ENCODE measurements at places on chromosomes 7 and 10. TPM values are rescaled to one million over a fixed set of nuclear protein-coding genes. Genes with fewer than 3 reads are reported as not detected.

The ABI1 gene
- 34.8 TPM for total RNA-seq

The ACTL6B gene
- not detected for total RNA-seq

The MSMB gene
- total RNA-seq, result not detected

The CDC14C gene
- total RNA-seq, result not detected

The TMEM178B gene
- 0.02 TPM for total RNA-seq

The SFTPA1 gene
- total RNA-seq, result 6.5 TPM

The SEMA3A gene
- 14.2 TPM for total RNA-seq

The GDI2 gene
- total RNA-seq, result 144 TPM

The EIF4EBP2 gene
- total RNA-seq, result 36.7 TPM

The LLCFC1 gene
- not detected for total RNA-seq

The CTNNA3 gene
- total RNA-seq, result 0.32 TPM

The BAG3 gene
- total RNA-seq, result 57.0 TPM

The AKR1C2 gene
- total RNA-seq, result 0.25 TPM

The SLC18A2 gene
- not detected for total RNA-seq

DNA sequence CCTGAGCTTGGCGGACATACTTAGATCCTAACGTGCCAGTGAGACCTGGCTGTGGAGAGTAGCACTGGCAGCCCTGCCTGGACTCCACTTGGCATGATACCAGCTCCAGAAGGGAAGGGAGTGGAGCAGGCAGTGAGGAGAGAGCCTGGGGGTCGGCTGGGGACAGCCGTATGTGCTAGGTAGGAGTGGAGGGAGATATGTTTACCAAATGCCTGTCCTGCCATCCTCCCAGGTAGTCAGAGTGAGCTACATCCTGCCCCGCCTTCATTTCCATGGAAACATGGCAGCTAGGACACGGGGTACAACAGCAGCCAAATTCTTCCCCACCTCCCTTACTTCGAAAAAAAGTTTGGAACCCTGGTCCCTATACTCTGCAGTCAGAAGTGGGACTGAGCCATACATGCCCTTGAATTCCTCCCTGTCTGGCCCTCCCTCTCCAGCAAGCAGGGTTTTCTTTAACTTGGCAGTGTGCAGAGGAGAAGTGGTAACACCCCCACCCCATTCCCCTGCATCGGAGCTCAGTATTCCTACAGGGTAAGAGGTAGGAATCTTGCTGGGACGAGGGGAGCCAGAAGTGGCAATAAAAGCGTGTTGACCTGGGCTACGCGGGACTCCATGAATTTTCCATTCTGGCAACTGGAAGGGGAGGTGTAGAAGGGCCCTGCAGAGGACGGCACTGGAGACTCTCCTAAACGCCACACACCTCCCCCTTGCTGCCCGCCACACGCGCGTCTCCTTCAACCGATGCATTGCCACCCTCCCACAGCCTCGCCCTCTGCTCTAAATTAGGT, 20.0 kb upstream of the SMO start:
- no peak for DNase-seq

DNA sequence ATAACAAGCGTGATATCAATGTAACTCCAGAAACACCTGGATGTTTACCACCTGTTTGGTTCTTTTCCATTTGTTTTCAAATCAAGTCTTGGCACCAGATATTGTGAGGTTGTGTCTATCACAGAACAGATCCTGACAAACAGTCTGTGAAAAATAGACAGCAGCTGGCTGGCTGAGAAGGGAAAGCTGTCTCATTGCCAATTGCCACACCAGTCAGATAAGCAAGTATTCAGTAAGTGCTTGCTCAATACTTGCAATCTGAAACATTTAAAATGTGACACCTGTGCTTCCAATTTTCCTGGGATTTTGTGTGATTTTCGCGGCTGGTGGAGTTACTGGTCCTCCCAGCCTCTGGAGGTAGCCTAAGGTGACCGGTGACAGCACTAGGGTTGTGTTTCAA, 147.9 kb upstream of the MYO3A start:
- no peak for DNase-seq

DNA sequence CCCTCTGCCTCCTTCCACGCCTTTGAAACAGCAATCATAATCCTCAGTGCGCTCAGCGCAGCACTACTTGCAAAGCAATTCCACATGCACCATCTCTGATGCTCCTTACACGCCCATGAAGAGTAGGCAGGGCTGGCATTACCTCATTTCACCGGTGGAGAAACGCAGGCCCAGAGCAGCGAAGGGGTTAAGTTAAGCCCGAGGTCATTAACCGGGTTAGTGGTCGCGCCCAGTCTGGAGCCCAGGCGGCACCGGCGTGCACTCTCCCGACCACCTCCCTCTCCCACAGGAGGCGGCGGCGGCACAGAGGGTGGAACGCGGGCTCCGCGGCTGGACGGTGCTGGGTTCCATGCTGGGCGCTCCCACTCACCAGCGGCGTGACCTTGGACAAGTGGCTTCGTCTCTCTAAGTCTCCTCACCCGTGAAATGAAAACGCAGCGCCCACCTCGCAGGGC, 515 bp downstream of the FASTK start:
- no peak for DNase-seq

GRCh38 chr7:47273974-47274766, 307.7 kb downstream of the TNS3 start:
- no peak for DNase-seq

- DNase-seq, result no peak
These were observed 116.0 kb upstream of the PFKP start for GRCh38 chr10:2951235-2951835.

GRCh38 chr7:41809529-41809939, 106.6 kb upstream of the INHBA start:
- DNase-seq, result no peak

DNA sequence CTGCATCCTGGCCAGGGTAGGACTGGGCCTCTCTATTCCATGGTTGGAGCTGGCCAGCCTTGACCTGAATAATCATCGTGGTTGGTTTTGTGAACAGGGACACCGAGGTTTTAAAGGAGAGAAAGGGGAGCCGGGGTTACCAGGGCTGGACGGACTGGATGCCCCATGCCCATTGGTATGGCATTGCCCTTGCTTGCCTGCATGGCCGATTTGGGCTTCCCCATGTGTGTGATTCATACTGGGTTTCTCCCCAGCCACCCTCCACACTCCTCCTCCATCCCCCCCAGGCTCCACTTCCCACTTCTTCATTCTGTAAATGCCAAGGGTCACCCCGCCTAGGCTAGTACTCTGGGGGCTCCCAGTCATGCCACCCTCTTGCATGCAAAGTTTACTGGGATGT, 98.8 kb upstream of the MACROH2A2 start:
- DNase-seq, result no peak

DNA sequence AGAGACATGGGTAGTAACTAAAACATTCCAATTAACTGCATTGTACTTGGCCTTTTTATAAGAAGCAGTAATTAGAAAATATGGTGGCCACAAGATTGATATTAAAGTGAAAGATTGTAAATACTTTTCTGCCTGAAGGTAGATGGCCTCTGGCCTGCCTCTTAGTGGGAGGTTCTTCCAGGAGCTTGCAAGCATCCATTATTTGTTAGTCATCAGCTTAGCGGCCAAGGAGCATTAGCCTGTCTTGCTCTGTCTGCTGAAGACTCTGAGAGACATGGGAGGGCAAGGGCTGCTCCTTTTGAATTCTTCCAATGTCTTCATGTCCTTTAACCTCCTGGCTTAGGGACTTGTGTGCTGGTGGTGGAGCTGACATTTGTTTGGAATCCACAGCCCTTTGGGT, 80.4 kb downstream of the TCF7L2 start:
- DNase-seq, result no peak

DNA sequence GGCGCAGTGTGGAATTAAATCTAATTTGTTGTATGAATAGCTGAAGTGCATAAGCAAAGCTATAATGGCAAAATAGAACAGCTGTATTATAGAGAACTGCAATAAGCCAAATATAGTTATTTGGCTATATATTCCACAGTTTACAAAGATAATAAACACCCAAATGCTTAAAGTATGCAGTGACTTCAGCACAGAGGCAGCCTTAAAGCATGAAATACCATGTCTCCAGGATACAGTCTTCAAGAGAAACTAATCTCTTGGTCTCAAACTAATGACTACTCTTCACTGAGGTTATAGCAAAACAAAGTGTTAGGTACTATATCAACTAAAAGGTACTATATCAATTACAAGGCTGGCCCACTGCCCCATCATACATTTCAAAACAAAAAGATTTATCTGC, 48.0 kb downstream of the NT5C2 start:
- no peak for DNase-seq

- no peak for DNase-seq
These were observed 180.5 kb upstream of the CTBP2 start for GRCh38 chr10:125340903-125341302.

GRCh38 chr7:24441314-24442027, 131.8 kb upstream of the PALS2 start:
- DNase-seq, result no peak

- DNase-seq, result no peak
These were observed 352.1 kb downstream of the POM121L12 start for GRCh38 chr7:53387515-53387914.

- no peak for DNase-seq
These were observed 58.7 kb downstream of the AOC1 start for GRCh38 chr7:150910996-150911422.

- no peak for DNase-seq
These were observed 78.1 kb downstream of the INHBA start for GRCh38 chr7:41624818-41625217.

DNA sequence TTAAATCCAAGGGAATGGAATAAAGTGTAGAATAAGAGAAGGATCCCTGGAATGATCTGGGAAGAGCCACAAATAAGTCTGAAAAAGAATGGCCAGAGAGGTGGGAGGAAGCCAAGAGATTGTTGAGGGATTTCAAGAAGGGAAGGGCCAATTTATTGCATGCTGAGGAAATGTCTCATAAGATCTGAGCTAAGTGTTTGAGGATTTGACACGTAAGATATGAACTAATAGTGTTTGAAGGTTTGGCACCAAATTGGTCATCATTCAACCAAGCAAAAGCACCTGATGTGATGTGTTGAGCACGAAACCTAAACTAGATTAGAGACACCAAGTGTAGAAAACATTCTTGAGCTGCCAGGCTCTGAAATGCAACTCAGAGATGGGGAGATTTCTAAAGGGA, 97.9 kb downstream of the TSPAN12 start:
- no peak for DNase-seq

- DNase-seq, result no peak
These were observed 45.3 kb downstream of the BZW2 start for GRCh38 chr7:16691241-16691640.

GRCh38 chr7:44994877-44995554, 5.0 kb upstream of the CCM2 start:
- DNase-seq, result no peak

GRCh38 chr10:90138844-90139243, 437.5 kb downstream of the KIF20B start:
- DNase-seq, result no peak

GRCh38 chr10:132117146-132117545, 51.4 kb downstream of the JAKMIP3 start:
- DNase-seq, result no peak

GRCh38 chr7:117698018-117698417, 175.2 kb downstream of the CTTNBP2 start:
- DNase-seq, result no peak

DNA sequence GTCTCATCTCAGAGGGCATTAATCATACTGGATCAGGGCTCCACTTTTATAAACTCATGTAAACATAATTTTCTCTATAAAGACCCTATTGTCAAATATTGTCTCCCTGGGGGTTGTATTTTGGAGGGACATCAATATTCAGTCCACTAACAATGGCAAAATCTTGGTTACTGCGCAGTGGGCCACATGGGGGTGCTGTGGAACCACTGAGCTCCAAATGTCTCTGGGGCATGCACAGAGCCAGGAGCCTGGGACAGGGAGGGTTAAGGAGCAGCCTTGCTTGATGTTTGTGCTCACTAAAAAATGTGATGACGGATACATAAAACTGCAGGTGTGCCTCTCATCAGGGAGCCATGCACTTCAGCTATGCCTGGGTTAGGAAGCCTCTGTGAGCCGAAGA, 62.1 kb upstream of the PRSS58 start:
- DNase-seq, result no peak

GRCh38 chr7:130461272-130461671, 20.5 kb upstream of the CEP41 start:
- no peak for DNase-seq

DNA sequence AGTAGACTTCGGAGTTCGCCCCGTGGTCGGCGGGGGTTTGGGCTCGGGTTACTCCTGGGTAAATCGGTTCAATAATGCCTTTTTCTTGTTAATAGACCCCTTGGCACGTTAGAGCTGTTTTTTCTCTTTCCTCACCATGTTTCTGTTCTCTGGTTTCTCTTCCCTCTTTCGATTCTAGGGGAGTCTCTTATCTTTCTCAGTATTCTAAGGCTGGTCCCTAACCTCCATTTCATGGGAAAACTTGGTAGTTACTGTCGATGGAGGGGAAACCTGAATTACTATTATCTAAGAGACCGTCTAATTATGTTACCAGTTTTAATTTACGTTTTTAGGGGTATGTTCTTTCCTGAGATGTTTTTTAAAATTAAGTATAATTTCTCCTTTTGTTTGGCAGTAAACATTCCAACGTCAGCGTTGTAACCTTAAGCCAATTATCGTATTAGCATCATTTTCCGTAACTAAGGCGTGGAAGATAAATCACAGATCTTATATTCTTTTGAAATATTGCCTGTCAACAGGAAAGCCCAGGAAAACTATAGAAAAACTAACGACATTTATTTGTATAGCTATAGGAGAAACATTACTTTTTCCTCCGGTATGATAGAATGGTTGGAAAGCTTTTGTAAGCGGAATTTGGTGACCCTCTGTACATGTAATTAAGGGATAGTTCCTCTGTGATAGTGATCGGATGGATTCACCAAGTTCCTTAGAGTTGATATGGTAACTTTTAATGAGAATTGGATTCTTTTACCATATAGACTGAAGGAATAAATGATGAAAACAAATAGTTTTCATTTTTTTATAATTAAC, 847 bp downstream of the BTAF1 start:
- no peak for DNase-seq

DNA sequence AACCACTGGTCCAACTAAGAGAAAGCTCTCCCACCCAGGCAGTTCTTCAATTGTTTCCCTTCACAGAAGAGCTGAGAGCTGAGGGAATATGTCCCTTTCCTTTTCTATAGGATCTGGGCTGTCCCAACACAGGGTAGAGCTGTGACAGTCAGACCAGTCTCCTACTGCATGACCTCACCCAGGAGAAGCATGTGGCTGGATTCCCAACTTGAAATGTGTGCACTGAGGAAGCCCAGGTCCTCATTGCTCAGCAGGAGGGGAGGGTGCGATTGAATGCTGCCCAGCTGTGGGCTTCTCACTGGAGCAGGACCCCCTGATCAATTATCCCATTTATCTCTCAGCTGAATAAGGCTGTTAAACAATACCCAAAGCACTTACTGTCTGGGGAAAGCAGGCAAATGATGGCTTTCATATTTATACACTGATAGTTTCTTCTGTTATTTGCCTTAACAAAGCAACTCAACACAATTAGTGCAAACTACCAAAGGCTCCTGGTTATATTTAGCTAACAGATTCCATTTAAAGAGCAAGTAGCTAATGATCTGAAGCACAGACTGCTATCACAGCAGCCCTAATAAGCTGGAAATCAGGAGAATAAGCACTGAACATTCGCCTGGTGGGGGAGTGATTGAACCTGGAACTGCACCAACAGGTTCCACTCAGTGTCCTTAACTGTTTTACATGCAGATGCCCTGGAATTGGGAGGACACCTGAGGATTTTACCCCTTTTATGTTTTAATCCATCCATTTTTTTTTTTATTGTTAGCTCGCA, 508.8 kb downstream of the CCSER2 start:
- no peak for DNase-seq

All from HCT116 (cell line).